ENCODE measurements at places on chromosomes 6 and 20.

- no peak for DNase-seq
These were observed 172.7 kb upstream of the MARCKS start for GRCh38 chr6:113684382-113684901.

DNA sequence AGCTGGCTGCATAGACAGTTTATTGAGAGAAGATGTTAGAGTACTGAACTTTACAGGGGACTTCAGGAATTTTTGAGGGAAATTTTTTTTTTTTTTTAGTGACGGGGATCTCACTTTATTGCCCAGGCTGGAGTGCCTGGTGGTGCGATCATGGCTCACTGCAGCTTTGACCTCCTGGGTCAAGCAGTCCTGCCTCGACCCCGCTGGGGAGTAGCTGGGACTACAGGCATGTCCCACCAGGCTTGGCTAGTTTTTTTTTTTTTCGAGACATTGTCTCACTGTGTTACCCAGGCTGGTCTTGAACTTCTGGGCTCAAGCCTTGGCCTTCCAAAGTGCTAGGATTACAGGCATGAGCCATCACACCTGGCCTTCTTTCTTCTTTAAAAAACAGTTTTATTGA is 10.8 kb upstream of the EFCAB8 start:
- DNase-seq, result no peak

- DNase-seq, result no peak
These were observed 76.7 kb downstream of the TFAP2A start for GRCh38 chr6:10338151-10338550.

DNA sequence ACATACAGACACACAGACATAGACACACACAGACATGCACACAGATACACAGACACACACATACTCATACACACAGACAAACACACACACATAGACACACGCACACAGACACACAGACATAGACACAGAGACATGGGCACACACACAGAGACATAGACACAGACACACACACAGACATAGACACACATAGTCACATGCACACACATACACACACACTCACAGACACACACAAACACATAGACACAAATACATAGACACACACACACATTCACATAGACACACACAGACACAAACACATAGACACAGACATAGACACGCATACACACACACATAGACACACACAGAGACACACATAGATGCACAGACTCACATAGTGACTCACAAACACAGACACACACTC is 13.5 kb downstream of the FOXF2 start:
- no peak for DNase-seq

- no peak for DNase-seq
These were observed 33.3 kb upstream of the THBS2 start for GRCh38 chr6:169286961-169287360.

GRCh38 chr6:67898875-67899274 is 736.2 kb upstream of the ADGRB3 start:
- no peak for DNase-seq

DNA sequence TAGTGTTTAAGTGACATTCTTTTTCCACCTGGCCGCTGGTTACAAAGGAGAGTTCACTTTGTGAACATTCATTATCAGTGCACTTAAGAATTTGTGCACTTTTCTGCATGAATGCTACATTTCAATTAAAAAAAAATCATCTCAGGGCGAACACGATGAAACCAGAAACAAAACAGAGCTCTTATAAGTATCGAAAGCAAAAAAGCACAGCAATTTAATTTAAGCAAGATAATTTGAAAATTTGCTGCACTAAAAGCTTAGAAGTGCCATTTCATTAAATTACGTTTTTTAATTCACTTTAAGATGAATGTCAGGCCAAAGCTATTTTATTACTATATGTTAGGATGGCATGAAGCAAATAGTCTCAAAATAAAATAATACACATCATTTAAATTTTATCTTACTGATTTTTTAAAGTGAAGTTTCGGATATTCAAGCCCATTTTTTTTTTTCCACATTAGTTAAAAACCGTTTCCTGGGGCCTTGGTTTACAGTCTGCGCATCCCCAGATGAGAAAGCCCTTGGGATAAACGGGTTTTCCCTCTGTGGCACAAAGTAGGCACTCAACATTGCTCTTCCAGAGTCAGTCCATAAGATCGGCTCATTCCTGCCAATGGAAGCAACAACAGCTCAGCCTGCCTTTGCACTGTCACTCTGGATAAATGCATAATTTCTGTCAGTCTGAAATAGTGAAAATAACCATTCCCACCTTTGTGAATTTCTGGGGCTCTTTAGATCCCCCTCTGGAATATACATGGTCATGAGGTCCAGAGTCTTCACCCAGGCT is 80.1 kb downstream of the FYN start:
- no peak for DNase-seq

GRCh38 chr6:53290537-53291510 is 57.9 kb downstream of the ELOVL5 start:
- peak; percentile 29 for DNase-seq

DNA sequence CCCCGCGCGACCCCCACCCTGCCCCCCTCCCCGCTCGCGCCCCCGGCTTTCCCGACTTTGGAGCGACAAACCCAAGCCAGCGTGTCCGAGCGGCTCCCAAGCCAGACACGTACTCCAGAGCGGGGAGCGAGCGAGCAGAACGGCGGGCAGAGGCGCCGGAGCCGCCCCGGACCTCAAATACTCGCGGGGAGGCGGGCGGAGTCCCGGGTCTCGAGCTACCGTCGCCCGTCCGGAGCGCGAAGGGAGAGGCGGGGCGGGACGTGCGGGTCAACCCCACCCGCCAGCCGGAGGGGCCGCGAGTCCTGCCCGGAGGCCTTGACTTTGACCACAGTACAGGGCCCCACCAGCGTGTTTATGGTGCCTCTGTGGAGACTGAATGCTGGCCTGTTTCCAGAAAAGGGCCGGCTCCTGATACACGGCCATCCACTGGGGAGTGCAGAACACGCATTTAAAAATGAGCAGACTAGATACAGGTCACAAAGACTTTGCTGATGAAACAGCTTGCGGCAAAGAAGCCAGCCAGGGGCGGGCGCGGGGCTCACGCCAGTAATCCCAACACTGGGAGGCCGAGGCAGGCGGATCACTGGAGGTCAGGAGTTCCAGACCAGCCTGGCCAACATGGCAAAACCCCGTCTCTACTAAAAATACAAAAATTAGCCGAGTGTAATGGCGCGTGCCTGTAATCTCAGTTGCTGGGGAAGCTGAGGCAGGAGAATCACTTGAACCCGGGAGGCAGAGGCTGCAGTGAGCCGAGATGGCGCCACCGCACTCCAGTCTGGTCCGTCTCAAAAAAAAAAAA is at the start of gene SERPINB6:
Gene SERPINB6, minus strand, starts transcription at position 148 of the 799 bp plus-strand sequence. CDS start 12,235 bp downstream, outside the sequence.
- DNase-seq, result peak; percentile 24
